Erythroblast (primary cell): ENCODE measurements at places on chromosomes 6 and 20.
A peak's percentile ranks its signal among the peaks of the same experiment; 100 is the strongest.

GRCh38 chr20:62186887-62187866 lies 4.3 kb downstream of the MTG2 start:
- no peak for DNase-seq

DNA sequence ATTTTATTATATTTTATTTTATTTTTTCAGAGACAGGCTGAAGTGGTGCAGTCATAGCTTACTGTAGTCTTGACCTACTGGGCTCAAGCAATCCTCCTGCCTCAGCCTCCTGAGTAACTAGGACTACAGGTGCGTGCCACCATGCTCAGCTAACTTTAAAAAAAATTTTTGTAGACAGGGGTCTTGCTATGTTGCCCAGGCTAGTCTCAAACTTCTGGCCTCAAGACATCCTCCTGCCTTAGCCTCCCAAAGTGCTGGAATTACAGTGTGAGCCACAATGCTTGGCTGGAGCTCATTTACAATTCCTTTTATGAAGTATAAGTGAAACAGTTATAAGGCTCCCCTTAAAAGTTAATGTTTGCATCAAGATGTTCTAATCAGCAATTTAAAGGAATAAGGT lies 14.5 kb downstream of the FUCA2 start:
- DNase-seq, result no peak

- DNase-seq, result no peak
Measured at GRCh38 chr6:149453597-149454345, 31.0 kb downstream of the ZC3H12D start.

GRCh38 chr6:43779852-43780236 lies 9.8 kb downstream of the VEGFA start:
- no peak for DNase-seq

DNA sequence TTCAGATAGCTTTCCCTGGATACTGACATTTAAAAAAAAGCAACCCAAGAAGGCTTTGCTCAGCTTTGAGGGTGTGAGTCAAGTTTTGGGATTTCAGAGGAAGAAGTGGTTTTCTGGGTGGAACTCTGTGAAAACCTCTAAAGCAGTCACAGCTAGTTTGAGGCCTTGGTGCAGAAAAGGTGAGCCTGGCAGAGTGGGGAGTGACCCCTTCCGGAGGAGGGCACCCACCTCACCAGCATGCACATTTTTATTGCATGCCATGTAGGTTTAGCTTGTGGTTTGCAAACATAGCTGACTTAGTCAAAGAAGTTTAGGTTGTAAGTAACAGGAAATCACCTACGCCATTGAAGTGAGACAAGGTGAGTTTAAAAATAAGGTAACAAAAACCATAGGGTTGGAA lies 146.8 kb upstream of the PMEPA1 start:
- DNase-seq, result no peak

GRCh38 chr6:134240665-134241431 lies 77.1 kb downstream of the SGK1 start:
- peak; percentile 52 for DNase-seq

DNA sequence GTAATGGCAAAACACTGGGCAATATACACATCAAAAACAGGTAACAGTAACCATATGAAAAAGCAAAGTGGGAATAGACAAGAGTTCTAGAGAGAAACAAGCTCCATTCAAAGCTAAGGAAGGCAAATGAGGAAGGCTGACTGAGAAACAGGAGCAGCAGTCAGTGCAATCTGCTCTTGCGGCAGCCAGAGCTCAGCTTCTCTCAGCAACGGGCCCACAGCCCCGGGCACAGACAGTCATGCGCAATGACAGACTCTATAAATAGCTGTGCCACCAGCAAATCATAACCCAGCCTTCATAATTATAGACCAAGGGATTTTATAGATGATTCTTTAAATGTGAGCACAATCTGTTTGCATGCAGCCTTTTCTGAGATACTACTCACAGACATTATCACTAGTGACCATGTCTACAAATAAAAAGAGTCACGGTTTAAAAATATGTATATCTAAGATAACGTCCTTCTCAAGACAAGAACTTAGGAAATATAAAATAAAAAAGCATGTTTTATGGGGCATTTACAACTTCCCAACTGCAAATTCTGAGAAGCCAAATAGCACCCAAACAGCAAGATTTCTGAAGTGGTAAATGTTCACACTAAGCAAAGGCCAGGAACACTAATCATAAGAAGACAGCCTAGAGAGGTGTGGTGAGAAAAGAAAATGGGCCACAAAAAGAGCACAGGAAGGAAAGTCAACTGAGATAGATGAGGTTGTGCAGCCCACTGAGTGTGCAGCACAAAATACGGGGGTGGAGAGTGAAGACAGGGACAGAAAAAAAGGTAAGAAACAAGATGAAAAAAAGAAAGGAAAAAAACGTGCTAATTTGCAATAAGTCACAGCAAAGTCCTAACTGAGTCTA lies 39.9 kb upstream of the BEND6 start:
- peak; percentile 41 for DNase-seq

GRCh38 chr6:44668976-44669934 lies 281.7 kb downstream of the CDC5L start:
- DNase-seq, result no peak

- no peak for DNase-seq
Measured at GRCh38 chr20:12053353-12053752, 135.7 kb downstream of the BTBD3 start.

DNA sequence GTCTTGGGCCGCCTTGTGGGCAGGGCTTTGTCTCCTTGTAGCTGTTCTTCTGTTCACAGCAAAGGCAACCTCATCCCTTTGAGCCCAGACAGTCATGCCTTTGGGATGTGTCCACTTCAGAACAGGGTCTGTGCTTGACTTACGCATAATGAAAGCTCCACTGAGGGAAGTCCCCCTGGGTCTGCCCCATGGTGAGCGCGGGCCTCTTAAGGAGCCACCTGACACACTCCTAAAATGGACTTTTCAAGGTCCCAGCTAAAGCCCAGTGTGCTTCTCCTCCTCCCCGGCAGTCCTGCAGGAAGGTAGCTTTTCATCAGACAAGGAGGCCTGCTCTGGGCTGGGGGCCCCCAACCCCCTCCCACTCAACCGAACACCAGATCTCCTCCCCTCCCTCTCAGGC lies 24.9 kb upstream of the PMEPA1 start:
- DNase-seq, result no peak

DNA sequence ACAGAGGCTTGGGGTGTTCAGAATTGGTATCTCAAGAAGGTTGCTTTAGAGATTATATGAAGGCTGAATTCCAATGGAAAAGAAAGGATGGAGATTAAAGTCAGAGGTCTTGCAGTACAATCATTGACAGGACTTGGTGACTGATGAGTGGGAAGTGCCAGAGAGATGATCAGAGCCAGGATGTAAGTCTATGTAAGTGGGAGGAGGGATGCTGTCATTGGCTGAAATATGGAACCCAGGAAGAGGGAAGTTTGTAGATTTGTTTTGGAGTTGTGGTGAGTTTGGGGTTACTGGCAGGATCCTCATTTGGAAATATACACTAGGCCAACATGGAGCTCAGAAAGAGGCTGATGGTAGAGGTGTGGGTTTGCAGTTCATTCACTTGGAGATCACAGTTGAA lies 23.8 kb upstream of the TNFAIP3 start:
- DNase-seq, result no peak

DNA sequence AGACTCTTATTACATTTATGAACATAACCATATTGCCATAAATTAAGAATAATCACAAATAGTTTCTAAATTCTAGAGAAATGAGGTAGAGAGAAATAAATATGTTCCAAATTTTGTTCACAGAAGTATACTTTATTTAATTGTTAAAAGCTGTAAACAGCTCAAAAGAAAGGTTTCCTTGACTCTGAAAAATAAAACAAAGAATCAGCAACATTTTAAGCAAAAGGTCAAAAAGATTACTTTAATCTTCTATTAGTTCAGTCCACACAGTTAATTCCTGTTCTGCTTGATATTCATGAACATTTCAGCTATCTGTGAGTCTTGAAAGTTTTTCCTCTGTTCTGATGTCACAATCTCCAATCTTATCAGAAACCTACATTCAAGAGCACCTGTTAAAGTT lies 197.9 kb downstream of the GJA1 start:
- no peak for DNase-seq

GRCh38 chr20:8647961-8648441 lies 420.9 kb upstream of the PLCB4 start:
- DNase-seq, result no peak

GRCh38 chr20:59939052-59939878 lies 840 bp downstream of the PPP1R3D start:
- peak; percentile 60 for DNase-seq

GRCh38 chr6:47298475-47298874 lies 11.2 kb downstream of the TNFRSF21 start:
- DNase-seq, result no peak

- no peak for DNase-seq
Measured at GRCh38 chr6:23213193-23213592, 643.8 kb downstream of the HDGFL1 start.

DNA sequence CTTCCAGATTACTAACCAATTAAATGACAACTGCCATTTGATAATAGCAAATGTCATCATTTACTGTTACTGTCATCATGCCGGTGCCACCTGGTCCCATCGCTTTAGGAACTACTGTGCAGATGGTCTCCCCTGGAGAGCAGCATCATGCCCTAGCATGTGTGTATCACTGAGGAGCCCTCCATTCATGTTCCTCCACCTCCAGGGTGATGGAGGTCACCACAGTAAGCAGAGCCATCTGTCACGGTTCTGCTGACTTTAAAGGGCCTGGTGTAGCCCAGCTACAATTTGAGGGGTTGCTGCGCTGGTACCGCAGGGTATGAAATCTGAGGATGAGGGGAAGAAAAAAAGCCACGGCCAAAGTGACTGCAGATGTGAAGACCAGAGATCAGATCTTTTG lies 118.8 kb upstream of the KCNK16 start:
- no peak for DNase-seq

DNA sequence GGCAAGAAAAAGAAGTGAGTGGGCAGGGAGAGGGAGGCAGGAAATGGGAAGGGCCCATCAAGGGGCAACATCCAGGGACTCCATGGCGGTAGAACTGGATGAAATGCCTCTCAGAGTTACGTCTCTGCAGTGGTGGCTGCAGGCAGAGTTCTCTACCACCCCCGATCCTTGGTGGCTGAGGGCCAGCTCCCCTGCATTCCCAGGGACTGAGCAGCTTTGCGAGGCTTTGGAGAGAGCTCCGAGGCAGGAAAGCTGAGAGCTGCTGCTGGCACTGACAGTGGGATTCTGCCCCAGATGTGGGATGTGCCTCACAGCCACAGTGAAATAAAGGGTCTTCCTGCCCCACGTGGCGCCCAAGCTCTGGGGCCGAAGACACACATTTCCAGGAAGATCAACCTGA lies 236.6 kb downstream of the SLC24A3 start:
- DNase-seq, result no peak

- DNase-seq, result no peak
Measured at GRCh38 chr6:30750379-30750668, 6.0 kb upstream of the IER3 start.

DNA sequence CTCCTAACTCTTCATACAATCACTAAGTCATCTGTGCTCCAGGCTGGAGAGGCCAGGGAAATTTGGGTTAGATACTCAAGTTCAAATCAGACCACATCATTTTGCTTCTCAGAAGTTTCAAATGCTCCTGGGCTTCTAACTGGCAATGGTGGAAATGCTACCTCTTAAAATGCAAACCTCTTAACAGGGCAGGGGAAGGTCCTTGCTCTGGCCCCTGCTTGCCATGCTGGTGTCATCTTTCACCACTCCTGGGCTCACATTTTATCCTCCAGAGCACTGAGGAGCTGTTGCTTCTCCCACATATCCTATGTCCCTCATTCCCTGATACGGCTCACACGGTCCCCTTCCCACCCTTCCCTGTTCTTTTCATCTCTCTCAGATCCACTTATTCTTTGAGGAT lies 41.8 kb upstream of the NT5E start:
- no peak for DNase-seq

- DNase-seq, result peak; percentile 47
Measured at GRCh38 chr6:108492131-108492766, 68.5 kb upstream of the FOXO3 start.

DNA sequence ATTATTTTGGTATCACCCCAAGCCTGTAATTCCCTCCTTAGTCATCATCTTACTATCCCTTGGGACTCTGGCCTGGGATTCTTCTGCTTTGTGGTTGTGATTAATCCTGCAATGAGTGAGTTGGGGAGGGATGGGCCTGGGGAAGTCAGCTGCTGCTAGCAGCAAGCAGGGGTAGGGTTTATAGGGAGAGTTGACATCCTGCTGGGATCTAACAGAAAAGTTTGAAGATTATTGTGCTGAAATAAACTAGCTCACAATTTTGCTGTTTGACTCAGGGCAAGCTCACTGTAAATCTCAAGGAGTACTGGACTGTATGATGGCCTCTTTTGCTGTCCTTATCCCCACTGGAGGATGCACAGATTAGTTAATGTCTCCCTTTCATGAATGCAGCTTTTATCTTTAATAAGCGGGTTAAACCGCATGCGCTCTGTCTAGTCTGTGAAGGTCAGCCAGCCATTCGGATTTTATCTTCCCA lies 83.4 kb downstream of the JARID2 start:
- peak; percentile 50 for DNase-seq

DNA sequence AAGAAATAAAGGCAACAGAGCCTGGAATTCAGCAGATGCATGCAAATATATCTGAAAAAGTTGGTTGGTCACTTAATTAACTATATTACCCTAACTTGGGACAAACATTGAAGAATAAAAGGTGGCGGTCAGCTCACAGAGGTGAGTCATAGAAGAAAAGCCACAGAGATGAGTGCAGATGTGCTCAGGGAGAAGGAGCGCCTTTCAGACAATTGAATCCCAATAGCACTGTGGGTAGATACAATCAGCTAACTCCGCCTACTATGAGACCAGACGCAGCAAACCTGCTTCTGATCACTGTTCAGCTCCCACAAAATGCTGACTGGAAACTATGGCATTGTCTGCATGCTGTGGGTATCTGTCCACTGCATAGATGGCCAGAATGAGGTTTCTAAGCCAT lies 447.8 kb downstream of the PTPRT start:
- no peak for DNase-seq

DNA sequence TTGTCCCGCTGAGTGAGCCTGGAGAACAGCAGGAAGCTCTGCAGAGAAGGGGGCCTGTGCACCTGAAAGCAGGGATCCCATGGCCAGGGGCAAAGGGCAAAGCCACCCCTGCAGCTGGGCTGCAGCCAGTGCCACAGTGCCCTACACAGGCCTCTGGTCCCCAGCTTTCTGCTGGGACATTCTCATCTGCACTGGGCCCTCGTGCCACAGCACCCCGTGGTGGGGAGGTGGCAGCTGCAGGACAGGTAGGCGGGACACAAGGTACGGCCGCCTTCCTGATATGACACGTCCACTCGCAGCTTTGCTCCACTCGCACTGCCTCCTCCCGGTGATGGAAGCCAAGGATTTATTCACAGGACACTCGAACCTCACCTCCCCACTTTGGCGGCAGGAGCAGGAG lies 27.2 kb downstream of the INSM1 start:
- no peak for DNase-seq

- peak; percentile 59 for DNase-seq
Measured at GRCh38 chr6:108174371-108175175, 8.8 kb downstream of the NR2E1 start.
